ENCODE measurements at places on chromosomes 2 and 18.

DNA sequence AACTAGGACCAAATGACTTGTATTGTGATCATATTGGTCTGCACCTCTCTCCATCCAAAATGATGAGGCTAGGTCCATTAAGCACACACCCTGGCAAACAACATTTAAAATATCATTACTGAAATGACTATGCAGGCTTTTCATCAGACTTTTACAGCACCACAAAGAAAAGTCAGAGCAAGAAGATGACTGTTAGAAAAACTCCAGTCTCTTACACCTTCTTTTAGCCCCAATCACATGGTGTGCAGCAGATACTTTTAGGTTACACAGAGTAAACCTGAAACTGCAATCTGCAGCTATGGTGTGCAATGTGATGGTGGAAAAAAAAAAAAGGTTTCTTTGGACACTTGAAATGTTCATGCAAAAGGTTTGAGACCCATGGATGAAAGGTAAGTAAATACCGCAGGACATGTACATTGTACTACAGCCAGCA, 5.4 kb upstream of the POLI start:
- DNase-seq = no peak

GRCh38 chr18:75323821-75324585, 103.5 kb downstream of the SMIM21 start:
- no peak for DNase-seq

DNA sequence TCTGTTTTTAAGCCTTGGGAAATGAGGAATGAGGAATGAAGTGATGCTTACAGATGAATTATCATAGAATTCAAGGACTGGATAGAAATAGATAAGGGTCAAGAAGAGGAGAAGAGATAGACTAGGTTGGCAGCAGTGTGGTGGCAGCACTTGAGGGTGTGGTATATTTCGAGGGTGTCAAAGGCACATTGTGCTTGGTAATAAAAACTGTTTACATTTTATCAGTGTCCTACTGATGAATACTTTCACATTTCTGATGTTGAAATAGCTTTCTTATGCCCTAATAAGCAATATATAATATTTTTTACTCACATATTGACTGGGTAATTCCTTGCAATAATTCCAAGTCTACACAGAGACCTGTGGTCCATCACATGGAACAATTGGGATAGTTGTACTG, 3.4 kb downstream of the TFPI start:
- DNase-seq = no peak

GRCh38 chr2:237591141-237591881, 777 bp upstream of the RAB17 start:
- peak; percentile 94 for DNase-seq

- no peak for DNase-seq
These were observed 24.4 kb upstream of the DTNB start for GRCh38 chr2:25697559-25698341.

DNA sequence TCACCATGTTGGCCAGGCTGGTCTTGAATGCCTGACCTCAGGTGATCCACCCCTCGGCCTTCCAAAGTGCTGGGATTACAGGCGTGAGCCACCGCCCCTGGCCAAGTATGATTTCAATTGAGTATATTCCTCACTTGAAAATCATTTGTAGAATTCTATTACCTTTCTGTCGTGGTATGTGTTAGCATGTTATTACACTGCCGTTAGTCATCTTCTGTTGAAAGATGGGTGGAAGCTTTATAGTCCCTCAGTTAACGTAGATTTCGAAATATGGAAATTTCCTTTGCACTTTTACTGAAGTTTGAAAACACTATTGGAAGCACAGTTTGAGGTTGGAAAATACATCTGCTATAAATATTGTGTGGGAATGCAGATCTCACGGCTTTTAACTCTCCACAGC, 14.7 kb downstream of the NIFK start:
- DNase-seq = no peak
